ENCODE measurements at places on chromosomes 1 and 21. TPM values are rescaled to one million over a fixed set of nuclear protein-coding genes. Genes with fewer than 3 reads are reported as not detected.

The SH2D2A gene
- total RNA-seq: 193 TPM

The RGS7 gene
- total RNA-seq: not detected

The SIPA1L2 gene
- 0.93 TPM for total RNA-seq

The PTGFR gene
- not detected for total RNA-seq

The KCNA3 gene
- total RNA-seq: 84.9 TPM

The FCRL3 gene
- 0.15 TPM for total RNA-seq

The USH2A gene
- total RNA-seq: not detected

The ANKRD35 gene
- 0.35 TPM for total RNA-seq

DNA sequence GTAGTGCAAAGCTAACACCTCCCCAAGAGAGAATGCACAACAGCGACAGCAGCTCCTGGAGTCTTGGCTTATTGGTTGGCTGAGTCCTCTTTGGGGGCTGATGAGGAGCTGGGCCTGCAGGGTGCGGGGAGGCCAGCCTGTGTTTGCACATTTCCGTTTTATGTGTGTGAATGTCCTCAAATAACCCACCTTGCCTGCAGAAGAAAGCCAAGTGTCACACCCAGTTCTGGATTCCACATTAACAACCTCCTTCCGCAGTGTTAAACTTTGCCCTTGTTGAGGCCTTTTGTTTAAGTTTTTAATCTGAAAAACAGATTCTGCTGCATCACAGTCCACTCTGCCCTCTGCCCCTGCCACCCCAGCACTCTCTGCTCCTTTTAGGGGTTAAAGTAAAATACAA lies 274.5 kb downstream of the TM2D1 start:
- H3K4me1 ChIP-seq: peaks cover 9% of the 10 kb centered on the region
- no peaks in the 10 kb centered on the region for H3K27me3 ChIP-seq
- no peak overlapping the region for H3K4me3 ChIP-seq

- peak; percentile 28 for DNase-seq
- H3K27me3 ChIP-seq: peaks cover 1% of the 10 kb centered on the region
- H3K36me3 ChIP-seq: peaks cover 56% of the 10 kb centered on the region
- H3K27ac ChIP-seq: peak overlapping the region; percentile 93
- peak overlapping the region; percentile 86 for H3K4me3 ChIP-seq
Measured at GRCh38 chr1:150150133-150151021, 661 bp downstream of the PLEKHO1 start.

DNA sequence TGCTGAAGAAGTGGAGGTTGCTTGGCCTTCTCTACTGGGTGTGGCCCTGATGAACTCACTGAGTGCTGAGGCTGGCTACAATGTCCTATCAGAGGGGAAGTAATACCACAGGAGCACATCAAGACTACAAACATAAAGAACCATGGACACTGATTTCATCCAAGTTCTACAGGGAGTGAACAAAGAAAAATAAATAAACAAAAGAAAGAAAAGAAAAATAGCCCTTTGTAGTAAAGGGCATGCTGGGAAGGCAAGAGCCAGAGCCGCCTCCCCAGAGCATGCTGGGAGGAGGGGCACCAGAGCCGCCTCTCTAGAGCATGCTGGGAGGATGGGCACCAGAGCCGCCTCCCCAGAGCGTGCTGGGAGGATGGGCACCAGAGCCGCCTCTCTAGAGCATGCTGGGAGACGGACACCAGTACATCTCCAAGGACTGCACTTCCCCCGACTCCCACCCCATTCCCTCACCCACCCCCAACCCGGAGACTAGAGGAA lies 65.9 kb downstream of the LAMC2 start:
- DNase-seq: no peak
- H3K27ac ChIP-seq: no peak overlapping the region
- no peak overlapping the region for H3K4me3 ChIP-seq
- H3K36me3 ChIP-seq: no peaks in the 10 kb centered on the region

GRCh38 chr21:33378081-33378480 lies 25.1 kb upstream of the IFNGR2 start:
- DNase-seq: no peak
- no peaks in the 10 kb centered on the region for H3K36me3 ChIP-seq
- peaks cover 54% of the 10 kb centered on the region for H3K27me3 ChIP-seq
- no peak overlapping the region for H3K4me3 ChIP-seq
- peaks cover 46% of the 10 kb centered on the region for H3K4me1 ChIP-seq

- H3K27me3 ChIP-seq: peaks cover 2% of the 10 kb centered on the region
- peak; percentile 46 for DNase-seq
- peaks cover 2% of the 10 kb centered on the region for H3K36me3 ChIP-seq
- peaks cover 28% of the 10 kb centered on the region for H3K4me1 ChIP-seq
- no peak overlapping the region for H3K27ac ChIP-seq
- H3K4me3 ChIP-seq: peak overlapping the region; percentile 91
Measured at GRCh38 chr1:23167353-23168078, 1.1 kb downstream of the LUZP1 start.

DNA sequence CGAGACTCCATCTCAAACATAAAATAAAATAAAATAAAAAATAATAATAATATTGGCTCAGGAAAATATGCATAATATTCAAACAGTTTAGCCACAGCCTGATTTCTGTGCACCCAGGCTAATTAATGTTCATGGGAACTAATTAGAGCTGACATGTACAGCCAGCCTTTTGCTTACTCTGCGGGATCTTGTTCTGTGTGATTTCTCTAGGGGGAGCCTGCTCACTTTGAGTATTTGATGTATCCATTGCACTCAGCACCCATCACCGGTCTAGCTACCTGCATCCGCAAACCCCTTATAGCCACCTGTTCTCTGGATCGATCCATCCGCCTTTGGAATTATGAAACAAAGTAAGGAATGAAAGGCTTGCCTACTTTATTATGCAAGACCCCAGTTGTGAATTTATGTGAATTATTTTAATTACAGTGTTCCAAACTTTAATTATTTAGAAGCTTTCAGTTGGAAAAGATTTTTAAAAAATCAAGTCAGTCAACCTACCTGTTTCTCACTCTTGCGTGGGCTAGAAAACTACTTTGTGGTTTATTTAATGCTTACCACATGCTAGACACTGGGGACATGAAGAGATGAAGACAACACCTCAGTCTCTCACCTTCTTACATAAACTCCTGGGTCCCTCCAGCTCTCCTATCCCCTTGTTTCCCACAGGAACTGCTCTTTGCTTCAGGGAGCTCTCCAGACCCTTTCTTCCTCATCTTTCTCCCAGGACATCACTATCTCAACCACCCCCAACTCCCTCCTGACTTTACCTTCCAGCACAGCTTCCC lies 25.4 kb downstream of the CFAP57 start:
- H3K27me3 ChIP-seq: peaks cover 10% of the 10 kb centered on the region
- no peak overlapping the region for H3K27ac ChIP-seq
- DNase-seq: no peak
- H3K4me3 ChIP-seq: no peak overlapping the region
- no peaks in the 10 kb centered on the region for H3K4me1 ChIP-seq

- no peaks in the 10 kb centered on the region for H3K4me1 ChIP-seq
- H3K27me3 ChIP-seq: no peaks in the 10 kb centered on the region
- no peak for DNase-seq
- H3K36me3 ChIP-seq: no peaks in the 10 kb centered on the region
Measured at GRCh38 chr1:69246710-69247109, 321.0 kb upstream of the LRRC7 start.

- H3K4me3 ChIP-seq: no peak overlapping the region
- H3K36me3 ChIP-seq: peaks cover 48% of the 10 kb centered on the region
- no peak overlapping the region for H3K27ac ChIP-seq
- peaks cover 26% of the 10 kb centered on the region for H3K4me1 ChIP-seq
Measured at GRCh38 chr1:150869683-150870082, 6.7 kb downstream of the ARNT start.

- H3K4me3 ChIP-seq: no peak overlapping the region
- H3K36me3 ChIP-seq: no peaks in the 10 kb centered on the region
- no peak overlapping the region for H3K27ac ChIP-seq
- no peaks in the 10 kb centered on the region for H3K4me1 ChIP-seq
- H3K27me3 ChIP-seq: peaks cover 18% of the 10 kb centered on the region
Measured at GRCh38 chr1:230589951-230590350, 52.3 kb upstream of the COG2 start.

- no peaks in the 10 kb centered on the region for H3K36me3 ChIP-seq
- no peak for DNase-seq
- H3K27ac ChIP-seq: no peak overlapping the region
- H3K4me3 ChIP-seq: no peak overlapping the region
- H3K4me1 ChIP-seq: peaks cover 3% of the 10 kb centered on the region
Measured at GRCh38 chr1:100627936-100628335, 90.0 kb downstream of the GPR88 start.

- no peaks in the 10 kb centered on the region for H3K36me3 ChIP-seq
- peaks cover 5% of the 10 kb centered on the region for H3K27me3 ChIP-seq
- no peak overlapping the region for H3K27ac ChIP-seq
- H3K4me1 ChIP-seq: no peaks in the 10 kb centered on the region
- no peak for DNase-seq
Measured at GRCh38 chr1:171357179-171357578, 43.2 kb downstream of the FMO4 start.

DNA sequence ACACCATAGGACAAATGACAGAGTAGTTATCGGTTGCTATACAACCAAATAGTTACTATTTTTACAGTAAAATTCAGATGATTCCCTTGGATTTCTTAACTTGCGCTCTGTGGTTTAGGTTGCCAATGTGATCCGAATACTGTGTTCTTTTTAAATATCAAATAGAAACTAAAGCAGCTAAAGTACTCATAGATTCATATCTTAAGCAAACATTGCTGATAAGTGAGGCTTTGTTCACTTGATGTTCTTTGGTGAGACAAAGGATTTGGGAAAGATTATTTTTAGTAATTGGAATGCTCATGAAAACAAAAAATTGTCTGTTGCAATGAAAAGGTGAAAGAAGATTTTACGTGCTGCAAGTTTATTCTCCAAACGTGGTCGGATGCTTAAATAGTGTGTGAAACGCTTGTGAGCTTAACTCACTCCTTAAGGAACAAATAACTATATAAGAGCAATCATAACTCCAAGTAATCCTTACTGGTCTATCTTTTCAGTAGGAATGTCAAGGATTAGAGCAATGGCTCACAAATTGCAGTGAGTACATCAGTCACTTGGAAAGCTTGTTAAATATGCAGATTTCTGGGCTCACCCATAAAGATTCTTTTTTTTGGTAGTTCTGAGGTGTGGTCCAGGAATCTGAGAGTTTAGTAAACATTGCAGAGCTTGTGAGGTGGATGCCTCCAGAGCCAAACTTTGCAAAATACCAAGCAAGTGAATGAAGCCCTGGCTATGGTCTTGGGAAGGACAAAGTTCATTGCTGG lies 31.8 kb upstream of the PDC start:
- DNase-seq: no peak
- peaks cover 1% of the 10 kb centered on the region for H3K4me1 ChIP-seq
- H3K4me3 ChIP-seq: no peak overlapping the region
- no peaks in the 10 kb centered on the region for H3K36me3 ChIP-seq
- no peaks in the 10 kb centered on the region for H3K27me3 ChIP-seq

GRCh38 chr1:18803151-18803791 lies 56.2 kb downstream of the TAS1R2 start:
- no peaks in the 10 kb centered on the region for H3K36me3 ChIP-seq
- no peaks in the 10 kb centered on the region for H3K4me1 ChIP-seq
